NK-92 treated with Interleukin-12 subunit alpha and Interleukin-12 subunit beta, amount 100 ng/mL, for 24 hours (cell line): ENCODE measurements at places on chromosomes 2 and 18.

- DNase-seq: no peak
Observed at GRCh38 chr18:46211816-46212215, 107.6 kb downstream of the HAUS1 start.

GRCh38 chr2:227643990-227644551 is 22.5 kb upstream of the SCYGR5 start:
- DNase-seq: no peak

DNA sequence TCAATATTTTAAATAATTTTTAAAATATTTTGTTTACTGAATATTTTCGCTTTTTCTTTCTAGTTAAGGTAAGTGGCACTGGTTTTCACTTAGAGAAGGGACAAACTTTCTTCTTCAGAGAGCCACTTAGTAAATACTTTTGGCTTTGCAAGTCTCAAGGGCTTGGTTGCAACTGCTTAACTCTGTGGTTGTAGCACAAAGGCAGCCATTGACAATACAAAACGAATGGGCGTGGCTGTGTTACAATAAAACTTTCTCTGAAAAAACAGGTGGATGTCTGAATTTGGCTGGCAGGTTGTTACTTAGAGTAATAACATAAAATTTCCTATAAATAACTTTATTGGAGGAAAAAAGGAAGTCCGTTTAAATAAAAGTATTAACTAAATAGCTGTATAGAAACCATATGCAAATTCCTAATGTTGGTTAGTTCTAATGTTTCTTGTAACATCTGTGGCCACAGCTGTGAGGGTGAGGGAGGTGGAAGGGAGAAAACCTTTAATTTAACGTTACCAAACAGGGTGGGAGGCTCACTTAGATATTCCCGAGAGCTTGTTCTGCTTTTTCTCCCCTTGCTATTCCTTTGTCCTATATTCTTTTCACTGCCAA is 62.4 kb upstream of the TNP1 start:
- no peak for DNase-seq

GRCh38 chr18:39380186-39380725 is 1814.7 kb upstream of the CELF4 start:
- DNase-seq: no peak

DNA sequence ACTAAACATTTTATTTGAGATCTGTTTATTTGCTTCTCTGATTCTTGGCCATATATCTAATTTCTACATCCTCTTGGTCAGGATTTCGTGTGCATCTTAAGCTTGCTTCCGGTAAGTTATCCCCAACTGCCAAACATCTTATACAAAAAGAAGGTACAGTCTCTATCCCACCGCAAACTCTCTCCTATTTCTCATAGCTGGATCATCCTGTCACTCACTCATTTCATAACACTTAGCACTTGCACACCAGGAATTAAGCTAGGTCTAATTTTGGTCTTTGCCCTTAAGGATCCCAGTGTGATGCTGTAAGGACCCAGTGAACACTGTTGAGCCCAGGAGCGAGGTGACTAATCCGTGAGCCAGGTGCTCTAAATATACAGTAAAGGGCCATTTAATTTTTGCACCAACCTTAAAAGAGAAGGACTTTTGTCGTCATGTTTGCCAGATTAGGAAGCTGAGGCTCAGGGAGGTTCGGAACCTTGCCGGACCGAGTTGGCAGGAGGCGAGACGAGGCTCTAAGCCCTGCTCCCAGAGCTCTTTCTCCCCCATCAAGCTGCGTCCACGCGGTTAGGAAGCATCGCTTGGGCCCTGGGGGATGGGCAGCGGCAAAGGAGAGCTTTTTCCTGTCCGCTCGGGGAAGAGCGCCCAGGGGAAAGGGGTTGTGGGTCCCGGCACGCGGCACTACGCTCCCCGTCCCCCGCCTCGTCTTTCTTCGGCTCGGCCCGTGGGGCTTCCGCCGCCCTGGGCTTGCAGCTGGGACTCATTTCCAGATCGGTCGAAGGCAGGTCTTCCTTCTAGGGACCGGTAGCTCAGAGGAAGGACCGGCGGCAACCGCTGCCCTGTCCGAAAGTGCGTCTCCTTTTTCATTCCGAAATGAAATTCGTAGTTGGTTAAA is 4.1 kb upstream of the ITPRIPL1 start:
- DNase-seq: peak; percentile 38

GRCh38 chr2:47535996-47536395 is 133.0 kb downstream of the MSH2 start:
- no peak for DNase-seq

GRCh38 chr18:35189510-35189909 is 51.3 kb upstream of the ZNF397 start:
- DNase-seq: no peak

DNA sequence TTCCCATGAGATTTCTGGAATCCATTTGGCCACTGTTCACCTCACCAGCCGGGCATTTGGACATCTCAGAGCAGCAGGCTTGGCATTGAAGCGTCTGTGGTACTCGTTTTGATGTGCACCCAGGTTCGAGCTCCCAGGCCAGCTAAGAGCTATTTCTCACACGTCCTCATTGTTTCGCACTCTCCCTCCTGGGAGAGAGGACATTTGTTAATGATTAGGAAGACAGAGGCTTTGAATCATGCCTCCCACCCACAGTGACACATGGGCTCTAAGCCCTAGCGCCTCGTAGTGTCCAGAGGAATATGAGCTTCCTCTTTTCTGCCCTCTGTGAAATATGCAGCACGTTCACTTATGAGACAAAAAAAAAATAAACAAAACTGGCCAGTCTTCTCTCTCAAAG is 361.8 kb downstream of the RND3 start:
- DNase-seq: no peak

- DNase-seq: no peak
Observed at GRCh38 chr2:207164006-207164831, 1.5 kb downstream of the KLF7 start.

DNA sequence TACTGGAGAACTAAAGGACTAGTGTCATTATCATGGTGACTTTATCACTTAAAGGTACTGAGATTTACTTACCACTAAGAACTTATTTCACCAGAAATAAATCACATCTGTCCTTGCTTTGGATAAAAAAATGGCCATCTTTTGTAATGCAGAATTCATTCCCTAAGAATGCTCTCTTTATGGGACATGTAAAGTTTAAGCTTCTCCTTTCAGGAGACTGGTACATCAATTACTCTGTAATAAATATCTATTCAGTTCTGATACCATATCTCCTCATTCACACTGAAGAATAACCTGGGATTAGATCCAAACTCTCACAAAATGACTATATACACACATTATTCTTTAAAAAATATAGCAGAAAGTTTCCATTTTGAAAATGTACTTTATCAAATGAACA is 24.4 kb downstream of the TMEM163 start:
- DNase-seq: no peak

DNA sequence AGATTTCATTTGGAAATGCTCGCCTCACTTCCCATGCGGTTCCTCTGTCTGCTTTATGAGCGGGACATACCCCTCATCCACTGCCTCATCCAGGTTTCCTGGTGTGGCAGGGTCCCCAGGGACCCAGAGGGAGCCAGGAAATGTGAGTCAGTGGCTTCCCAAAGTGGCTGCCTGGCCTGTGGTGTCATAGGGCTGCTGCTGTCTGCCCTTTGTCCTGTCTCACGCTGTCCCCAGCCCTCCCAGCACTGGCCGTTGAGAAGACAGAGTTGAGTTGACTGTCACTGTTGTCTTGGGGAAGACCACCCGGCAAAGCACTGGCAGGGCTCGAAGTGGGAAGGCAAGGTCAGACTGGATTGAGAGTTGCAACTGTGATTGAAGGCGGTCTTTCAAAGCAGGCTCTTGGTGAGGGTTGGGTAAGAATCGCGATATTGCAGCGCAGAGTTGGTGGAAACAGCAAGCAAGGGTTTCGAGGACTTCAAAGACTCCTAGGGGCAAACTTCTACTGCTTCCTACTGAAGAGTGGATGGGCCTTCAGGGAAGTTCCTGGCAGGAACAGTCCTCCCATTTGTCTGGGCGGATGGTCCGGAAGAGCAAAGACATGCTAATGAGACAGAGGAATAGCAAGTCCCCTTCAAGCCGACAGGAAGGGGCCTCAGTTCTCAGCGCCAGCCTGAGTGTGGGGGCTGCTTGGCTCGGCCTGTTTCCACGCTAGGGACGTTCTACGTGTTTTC is 33.9 kb downstream of the RAB31 start:
- DNase-seq: no peak

DNA sequence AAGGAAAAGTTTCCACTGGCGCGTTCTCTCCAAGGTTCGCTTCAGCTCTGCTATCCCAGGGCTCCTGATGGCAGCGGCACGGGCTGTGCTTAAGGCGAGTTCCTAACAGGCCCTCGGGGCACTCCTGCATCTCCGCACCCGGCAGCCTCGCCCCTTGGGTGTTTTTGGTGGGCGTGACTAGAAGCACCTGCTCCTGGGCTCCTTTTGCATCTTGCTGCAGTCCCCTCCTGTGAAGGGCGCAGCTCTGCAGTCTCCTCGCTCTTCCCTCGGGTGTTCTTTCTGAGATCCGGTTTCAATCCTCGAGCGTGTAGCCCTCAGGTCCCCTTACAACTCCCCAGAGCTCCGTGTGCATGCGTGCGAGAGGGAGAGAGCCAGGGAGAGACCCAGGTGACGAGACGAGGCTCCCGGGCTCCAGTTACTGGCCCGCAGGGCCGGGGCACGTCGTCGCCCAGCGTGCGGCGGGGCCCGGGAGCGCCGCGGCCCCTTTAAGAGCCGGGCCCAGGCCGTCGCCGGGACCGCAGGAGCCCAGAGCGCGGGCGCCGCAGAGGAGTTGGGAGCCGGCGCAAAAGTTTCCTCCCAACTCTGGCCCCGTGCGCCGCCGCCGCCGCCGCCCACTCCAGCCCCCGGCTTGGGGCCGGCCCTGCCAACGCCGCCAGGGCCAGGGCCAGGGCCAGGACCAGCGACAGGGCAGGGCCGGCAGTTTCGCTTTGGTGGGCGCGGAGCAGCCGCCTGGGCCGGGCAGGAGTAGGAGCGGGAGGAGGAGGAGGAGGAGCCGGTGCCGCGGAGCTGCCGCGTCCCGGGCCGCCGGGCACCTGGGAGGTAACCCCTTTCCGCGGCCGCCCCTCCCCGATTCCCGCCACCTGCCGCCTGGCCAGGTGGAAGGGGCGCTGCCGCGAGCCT is at the start of gene PARD3B:
PARD3B (plus strand) TSS at position 515 of the 900 bp plus-strand sequence. CDS start 525 bp downstream, outside the sequence.
- DNase-seq: no peak

GRCh38 chr2:178403671-178404306 is 47.2 kb downstream of the PRKRA start:
- DNase-seq: no peak

GRCh38 chr2:75503048-75503607 is 57.6 kb downstream of the EVA1A start:
- DNase-seq: no peak

DNA sequence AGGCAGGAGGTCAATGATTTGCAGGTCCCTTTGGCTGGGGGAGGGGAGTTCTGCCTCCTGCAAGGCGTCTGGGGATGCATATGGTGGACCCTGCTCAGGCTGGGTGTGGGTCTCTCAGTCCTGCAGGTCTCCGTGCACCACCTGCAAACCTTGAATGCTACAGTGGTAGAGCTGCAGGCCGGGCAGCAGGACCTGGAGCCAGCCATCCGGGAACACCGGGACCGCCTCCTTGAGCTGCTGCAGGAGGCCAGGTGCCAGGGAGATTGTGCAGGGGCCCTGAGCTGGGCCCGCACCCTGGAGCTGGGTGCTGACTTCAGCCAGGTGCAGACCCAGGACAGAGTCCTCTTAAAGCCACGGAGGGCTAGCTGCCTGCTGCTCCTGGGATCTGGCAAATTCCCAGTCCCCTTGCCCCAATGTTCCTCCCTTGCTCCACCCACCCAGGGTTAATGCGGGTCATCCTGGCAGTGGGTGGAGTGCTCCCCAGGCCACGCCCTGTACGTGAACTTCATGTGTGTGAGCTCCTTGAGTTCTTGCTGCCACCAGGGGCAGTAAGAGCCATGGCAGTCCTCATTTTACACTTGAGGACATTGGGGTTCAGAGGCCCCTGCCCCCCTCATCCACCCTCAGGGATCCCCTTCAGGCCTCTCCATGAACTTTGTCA is 3.1 kb downstream of the PROM2 start:
- no peak for DNase-seq

DNA sequence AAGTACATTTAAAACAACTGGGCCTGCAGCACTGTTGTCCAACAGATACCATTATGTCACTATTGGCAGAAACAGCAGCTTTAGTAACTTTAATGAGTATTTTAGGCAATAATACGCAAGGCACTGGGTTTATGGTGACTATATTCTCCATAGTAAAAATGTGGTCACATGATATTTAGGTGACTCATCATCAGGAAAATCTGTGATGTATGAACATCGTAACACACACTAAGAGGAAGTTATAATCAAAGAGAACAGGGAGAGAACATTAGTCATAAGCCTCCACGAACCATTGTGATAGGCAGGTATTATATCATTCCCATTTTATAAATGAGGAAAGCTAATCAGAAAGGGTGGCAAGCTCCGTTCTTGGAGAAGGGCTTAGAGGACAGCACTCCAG is 36.9 kb downstream of the RAPH1 start:
- DNase-seq: no peak

- DNase-seq: no peak
Observed at GRCh38 chr2:17245906-17246305, 272.3 kb downstream of the RAD51AP2 start.
